Mammary epithelial cell (primary cell): ENCODE measurements at places on chromosomes 3 and 15. TPM values are rescaled to one million over a fixed set of nuclear protein-coding genes. Genes with fewer than 3 reads are reported as not detected.

Gene NPAP1
- not detected in 2 replicates for total RNA-seq

Gene STIMATE
- total RNA-seq, result 14.7 TPM

Gene COMMD2
- 29.3 TPM for total RNA-seq

Gene GPR62
- not detected for total RNA-seq

Gene ITGB5
- 172 and 203 TPM in 2 replicates for total RNA-seq

Gene COL6A5
- not detected for total RNA-seq

Gene SUSD5
- 0.33 TPM for total RNA-seq

Gene GPR27
- total RNA-seq, result 7.7 TPM

Gene IL20RB
- 38.3 and 66.9 TPM in 2 replicates for total RNA-seq

Gene CORO2B
- 1.6 and 3.2 TPM in 2 replicates for total RNA-seq

Gene ZDHHC19
- not detected for total RNA-seq

Gene NMNAT3
- 3.8 and 4.2 TPM in 2 replicates for total RNA-seq

Gene LYSMD2
- 5.3 TPM for total RNA-seq

Gene TTC23
- total RNA-seq, result 15.7 and 18.1 TPM in 2 replicates

Gene DPH3
- total RNA-seq, result 27.8 and 37.9 TPM in 2 replicates

Gene CPEB1
- total RNA-seq, result 0.27 and 0.38 TPM in 2 replicates

Gene ANKRD34C
- total RNA-seq, result not detected in 2 replicates

Gene SLC27A2
- 0.31 TPM in 1 of 2 replicates, not detected in the other for total RNA-seq

Gene NT5DC2
- 36.7 TPM for total RNA-seq

Gene PAQR9
- total RNA-seq, result not detected

Gene ZNF80
- not detected for total RNA-seq

Gene ACP3
- 0.33 TPM for total RNA-seq

Gene ABI3BP
- 2.0 and 2.7 TPM in 2 replicates for total RNA-seq

Gene AGBL1
- total RNA-seq, result not detected in 2 replicates

Gene BSN
- 0.05 and 0.21 TPM in 2 replicates for total RNA-seq

Gene PPP1R14D
- total RNA-seq, result not detected in 2 replicates

Gene GPX1
- total RNA-seq, result 275 TPM

Gene ALPK3
- total RNA-seq, result 0.16 and 0.27 TPM in 2 replicates

Gene SLC22A13
- 0.67 TPM for total RNA-seq

Gene CFAP100
- not detected for total RNA-seq

Gene CCDC54
- total RNA-seq, result not detected in 2 replicates

Gene XRN1
- total RNA-seq, result 27.2 TPM

Gene ZNF502
- total RNA-seq, result 6.1 and 7.3 TPM in 2 replicates

Gene ABCC5
- 17.3 TPM for total RNA-seq

Gene MYL3
- not detected in 2 replicates for total RNA-seq

Gene INO80
- 27.5 and 28.0 TPM in 2 replicates for total RNA-seq

Gene MINAR1
- 0.12 and 0.24 TPM in 2 replicates for total RNA-seq

Gene HCN4
- not detected in 2 replicates for total RNA-seq

Gene PPM1M
- total RNA-seq, result 4.8 and 6.1 TPM in 2 replicates

Gene KIF7
- total RNA-seq, result 10.2 TPM

Gene EIF4E3
- 3.7 and 4.8 TPM in 2 replicates for total RNA-seq

Gene CYP1A1
- 20.0 TPM for total RNA-seq

Gene TRH
- total RNA-seq, result not detected in 2 replicates

Gene TFDP2
- 28.6 and 43.4 TPM in 2 replicates for total RNA-seq
